Stimulated activated CD8-positive, alpha-beta memory T cell treated with anti-CD3 and anti-CD28 coated beads, Interleukin-4, amount 100 ng/mL, for 4 hours (primary cell): ENCODE measurements at places on chromosomes 11 and 22.

DNA sequence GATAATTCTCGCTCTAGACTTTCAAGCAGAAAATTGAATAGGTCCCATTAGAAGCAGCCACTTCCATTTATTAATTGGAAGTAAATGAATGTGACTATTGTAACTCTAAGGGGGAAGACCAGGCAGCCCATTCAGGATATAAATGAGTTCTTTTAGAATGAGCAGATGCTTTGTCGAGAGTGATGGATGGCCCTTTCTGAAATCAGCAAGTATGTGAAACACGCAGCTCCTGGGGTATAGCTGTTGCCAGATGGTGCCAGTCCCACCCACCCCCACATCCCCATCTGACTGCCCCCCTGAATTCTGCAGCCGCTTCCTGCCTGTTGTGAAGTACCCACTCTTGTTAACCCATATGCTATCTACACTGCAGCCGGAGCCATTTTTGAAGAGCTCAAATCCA, 3.7 kb downstream of the SLC15A3 start:
- DNase-seq = no peak

GRCh38 chr11:3044004-3044403, 13.2 kb downstream of the CARS1 start:
- DNase-seq = no peak

GRCh38 chr11:3857628-3858027, 2.2 kb downstream of the STIM1 start:
- no peak for DNase-seq

DNA sequence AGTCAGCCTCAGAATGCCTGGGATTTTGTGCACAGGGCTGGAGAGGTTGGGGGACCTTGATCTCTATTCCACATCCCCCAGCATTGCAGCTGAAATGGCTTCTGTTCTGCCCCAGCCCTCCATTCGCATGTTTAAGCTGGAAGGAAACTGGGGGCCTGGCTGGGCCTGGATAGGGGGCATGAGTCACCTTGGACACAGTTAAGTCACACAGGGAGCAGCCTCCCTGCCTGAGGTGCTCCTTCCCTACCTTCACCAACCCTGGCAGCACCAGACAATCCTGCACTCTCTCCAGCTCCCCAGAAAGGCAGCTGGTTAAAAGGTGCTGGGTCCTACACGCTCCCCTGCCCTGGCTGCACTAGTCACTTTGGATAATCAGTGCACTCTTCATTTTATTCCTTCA, 763 bp downstream of the SMIM45 start:
- DNase-seq = no peak

DNA sequence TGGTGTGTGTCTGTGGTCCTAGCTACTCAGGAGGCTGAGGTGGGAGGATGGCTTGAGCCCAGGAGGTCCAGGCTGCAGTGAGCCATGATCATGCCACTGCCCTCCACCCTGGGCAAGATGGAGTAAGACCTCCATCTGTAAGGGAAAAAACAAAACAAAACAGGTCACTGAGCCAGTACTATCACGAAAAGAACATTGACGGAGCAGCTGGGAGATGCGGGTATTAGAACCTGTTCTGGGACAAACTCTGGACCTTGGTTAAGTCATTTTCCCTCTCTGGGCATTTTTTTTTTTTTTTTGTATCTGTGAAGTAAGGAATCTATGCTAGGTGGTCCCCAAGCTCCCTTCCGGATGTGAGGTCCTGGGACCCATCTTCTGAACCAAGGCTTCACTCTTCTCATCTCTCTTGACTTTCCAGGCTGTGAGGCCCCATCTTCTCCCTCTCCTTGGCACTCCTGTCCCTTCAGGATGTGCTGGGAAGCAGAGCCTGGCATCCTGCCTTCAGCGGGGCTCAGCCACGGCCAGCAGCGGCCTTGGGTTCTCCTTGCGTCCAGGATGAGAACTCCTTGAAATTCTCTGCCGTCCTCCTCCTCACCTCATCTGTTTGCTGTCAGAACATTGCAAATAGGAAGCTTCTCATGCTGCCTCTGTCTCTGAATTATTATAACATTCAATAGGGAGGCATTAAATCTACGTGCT, 130.8 kb downstream of the GRIK4 start:
- DNase-seq = no peak

- DNase-seq = no peak
These were observed 665.4 kb downstream of the METTL15 start for GRCh38 chr11:28773606-28774005.

DNA sequence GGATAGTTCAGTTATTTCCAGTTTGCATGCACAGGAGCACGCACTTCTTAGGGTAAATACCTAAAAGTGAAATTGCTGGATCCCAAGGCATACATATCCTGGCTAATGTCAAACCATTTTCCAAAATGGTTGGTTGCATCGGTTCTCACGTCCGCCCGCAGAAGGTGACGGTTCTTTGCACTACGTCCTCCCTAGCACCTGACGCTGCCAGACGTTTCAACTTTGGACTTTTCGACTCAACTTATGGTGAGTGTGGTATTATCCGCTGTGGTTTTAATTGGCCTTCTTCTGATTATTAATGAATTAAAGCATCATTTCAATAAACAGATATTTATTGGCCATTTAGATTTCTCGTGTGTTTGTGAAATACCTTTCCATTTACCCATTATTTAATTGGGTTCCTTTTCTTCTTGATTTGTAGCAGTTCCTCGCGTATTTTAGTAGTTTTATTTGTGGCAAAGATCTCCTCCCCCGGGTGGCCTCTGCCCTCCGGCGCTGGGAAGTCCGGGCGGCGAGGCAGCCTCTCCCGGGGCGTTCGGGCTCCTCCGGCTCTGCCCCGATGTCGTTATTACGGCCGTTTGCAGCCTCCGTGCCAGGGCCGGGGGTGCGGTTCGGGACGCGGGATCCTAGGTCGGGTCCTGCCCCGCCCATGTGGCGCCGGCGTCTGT, at the start of gene JHY:
TSS of gene JHY (plus strand) at position 571 of the 668 bp plus-strand sequence. CDS start 3,091 bp downstream, outside the sequence.
- DNase-seq = no peak

GRCh38 chr11:114195981-114196731, 100.0 kb upstream of the NNMT start:
- no peak for DNase-seq

- DNase-seq = no peak
These were observed 50.5 kb upstream of the SHANK2 start for GRCh38 chr11:71302911-71303310.

- no peak for DNase-seq
These were observed 24.5 kb downstream of the RPUSD4 start for GRCh38 chr11:126186708-126187529.

- no peak for DNase-seq
These were observed 326.3 kb downstream of the NTM start for GRCh38 chr11:131696690-131697089.

DNA sequence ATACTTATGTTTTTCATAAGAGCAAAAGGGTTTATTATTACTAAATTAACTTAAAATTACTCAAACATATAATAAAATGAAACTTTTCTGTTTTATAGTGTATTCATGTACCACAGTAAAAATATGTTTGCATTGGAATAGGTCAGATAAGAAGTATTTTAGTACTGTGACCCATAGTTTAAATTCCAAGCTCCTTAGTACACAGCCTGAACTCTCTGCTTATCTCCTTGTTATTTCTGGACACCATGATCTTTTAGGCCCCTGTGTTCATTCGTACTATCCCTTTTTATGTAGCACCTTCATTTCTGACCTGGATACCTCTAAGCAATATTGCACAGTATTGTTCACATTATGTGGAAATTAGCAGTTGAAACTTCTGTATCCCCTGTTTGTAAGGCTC, 296.7 kb upstream of the SYN3 start:
- DNase-seq = no peak

- no peak for DNase-seq
These were observed 99.6 kb downstream of the KIAA1671 start for GRCh38 chr22:25051983-25052710.

GRCh38 chr11:71548716-71549151, 514 bp downstream of the KRTAP5-9 start:
- no peak for DNase-seq

DNA sequence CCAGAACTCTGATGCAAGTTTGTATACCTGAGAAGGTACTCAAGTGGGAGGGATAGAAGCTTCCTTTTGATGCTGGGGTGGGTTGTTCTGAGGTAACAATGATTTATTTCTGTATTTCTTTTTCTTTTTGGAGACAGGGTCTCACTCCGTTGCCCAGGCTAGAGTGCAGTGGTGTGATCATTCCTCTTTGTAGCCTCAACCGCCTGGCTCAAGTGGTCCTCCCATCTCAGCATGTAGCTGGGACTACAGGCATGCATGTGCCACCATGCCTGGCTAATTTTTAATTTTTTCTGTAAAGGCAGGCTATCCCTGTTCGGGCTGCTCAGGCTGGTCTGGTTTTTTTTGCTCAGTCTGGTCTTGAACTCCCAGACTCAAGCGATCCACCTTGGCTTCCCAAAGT, 7.9 kb downstream of the KDM2A start:
- DNase-seq = no peak

DNA sequence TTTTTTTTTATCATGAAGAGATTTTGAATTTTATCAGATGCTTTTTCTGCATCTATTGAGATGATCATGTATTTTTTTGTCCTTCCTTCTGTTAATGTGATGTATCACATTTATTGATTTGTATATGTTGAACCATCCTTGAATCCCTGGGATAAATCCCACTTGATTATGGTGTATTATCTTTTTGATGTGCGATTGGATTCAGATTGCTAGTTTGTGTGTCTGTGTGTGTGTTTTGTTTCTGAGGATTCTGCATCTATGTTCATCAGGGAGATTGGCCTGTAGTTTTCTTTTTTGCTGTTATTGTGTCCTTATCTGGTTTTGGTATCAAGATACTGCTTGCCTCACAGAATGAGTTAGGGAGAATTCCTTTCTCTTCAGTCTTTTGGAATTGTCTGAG, 52.6 kb downstream of the KCNQ1OT1 start:
- no peak for DNase-seq

DNA sequence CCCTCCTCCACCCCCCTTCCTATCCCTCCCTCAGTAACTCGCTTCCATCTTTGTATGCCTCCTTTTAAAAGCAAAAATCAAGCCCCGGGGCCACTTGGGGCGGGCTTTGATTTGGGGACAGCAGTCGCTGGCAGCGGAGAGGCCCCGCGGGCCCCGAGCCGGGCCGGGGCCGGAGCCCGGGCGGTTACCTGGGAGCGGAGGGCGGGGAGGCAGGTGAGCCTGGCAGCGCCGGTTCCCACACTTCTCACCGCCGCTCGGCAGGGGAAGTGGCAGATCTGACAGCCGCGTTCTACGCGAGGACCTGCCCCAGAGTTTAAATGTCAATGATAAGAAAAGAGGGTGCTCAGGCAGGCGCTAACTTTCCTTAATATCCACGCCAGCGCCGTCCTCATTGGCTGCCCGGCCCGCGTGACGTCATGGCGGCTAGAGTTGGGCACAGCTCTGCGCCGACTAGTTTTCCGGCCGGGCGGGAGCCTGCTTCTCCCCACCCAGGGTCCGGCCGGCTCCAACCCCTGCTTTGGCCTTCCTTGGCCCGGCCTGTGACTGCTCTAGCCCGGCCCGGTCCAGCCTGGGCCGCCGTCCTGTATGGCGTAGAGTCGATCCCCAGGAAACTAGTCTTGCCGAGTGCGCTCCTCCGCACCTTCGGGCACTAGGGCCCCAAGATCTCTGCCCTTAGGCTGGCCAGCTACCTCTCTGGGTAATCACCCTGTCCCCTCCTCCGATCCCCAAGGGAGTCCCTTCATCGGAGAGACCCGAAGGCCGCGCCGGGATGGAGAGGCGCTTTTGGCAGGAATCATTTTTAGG, 6.7 kb upstream of the PAX6 start:
- no peak for DNase-seq

DNA sequence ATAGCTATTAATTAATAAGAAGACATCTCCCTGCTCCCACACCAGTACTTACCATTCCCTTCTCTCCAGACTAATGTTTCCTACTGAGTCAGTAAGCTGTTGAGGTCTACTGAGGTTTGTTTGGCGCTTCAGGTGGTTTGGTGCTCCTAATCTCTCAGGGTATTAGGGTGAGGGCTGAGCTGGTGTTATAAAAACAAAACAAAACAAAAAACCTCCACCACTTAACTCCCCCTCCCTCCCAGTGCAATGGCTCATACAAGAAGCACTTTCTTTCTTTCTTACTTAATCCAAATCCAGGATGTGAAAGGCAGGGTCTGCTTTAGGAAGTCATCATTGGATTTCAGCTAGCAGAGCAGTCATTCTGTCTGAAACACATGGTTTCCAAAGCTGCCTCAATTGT, 15.3 kb downstream of the CSTPP1 start:
- DNase-seq = no peak

GRCh38 chr11:61815790-61816735, 740 bp downstream of the FADS1 start:
- peak; percentile 49 for DNase-seq
